ENCODE measurements at places on chromosomes 12 and 14.

DNA sequence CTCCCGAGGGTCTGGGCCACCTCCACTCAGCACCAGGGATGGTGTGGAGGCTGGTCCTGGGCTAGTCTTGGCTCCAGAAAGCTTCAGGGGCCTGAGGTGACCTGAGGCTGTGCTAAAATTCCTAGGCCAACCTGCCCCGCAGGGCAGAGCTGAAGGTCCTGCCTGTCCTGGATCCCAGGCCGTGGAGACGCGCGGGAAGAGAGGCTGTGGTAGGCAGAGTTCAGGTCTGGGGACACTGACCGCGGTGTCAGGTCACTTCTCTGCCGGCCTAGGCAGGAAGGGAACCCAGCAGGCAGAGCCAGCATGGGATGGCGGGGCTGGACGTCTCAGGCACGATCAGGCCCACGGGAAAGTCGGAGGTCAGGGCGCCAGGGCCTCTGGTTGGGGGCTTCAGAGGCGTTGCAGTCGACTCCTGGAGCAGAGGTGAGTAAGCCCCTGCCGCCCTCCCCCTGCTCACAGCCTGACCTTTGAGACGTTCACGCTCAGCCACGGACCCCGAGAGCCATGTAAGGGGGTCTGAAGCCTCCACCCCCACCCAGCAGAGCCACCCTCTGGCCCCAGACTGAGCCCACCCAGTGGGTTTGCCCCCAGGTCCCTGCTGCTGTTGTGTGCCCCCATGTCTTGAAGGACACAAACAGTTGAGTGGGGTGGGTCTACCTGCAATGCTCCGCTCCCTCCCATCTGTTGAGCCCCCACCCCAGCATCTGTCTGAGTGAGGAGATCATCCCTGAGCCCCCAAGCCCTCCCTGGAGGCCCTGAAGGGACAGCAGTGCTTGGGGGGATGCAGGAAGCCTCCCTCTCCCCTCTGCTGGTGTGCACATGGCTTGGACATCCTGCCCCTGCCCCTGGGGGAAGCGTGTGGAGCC is 142.7 kb downstream of the KIF26A start:
- DNase-seq = no peak

GRCh38 chr12:3565985-3566384 is 75.0 kb downstream of the PRMT8 start:
- no peak for DNase-seq

- DNase-seq = no peak
Observed at GRCh38 chr12:109670731-109671130, 42.9 kb upstream of the FAM222A start.

- peak; percentile 87 for DNase-seq
Observed at GRCh38 chr14:104976198-104977007, 1.8 kb downstream of the AHNAK2 start.

DNA sequence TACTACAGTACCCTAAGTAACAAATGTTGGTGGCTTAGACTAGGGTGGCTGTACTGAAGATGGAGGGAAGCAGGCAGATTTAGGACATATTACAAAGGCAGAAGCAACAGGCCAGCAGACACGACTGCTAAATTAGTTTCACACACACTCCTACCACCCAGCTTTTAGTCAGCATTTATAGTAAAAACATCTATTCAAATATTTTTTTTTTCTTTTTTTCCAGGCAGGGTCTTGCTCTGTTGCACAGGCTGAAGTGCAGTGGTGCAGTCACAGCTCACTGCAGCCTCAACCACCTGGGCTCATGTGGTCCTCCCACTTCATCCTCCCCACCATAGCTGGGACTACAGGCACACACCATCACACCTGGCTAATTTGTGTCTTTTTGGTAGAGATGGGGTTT is 72.9 kb downstream of the CDK17 start:
- DNase-seq = no peak

GRCh38 chr14:60904381-60904780 is 76.5 kb downstream of the TRMT5 start:
- DNase-seq = no peak

GRCh38 chr14:101595887-101596721 is 34.8 kb downstream of the DIO3 start:
- DNase-seq = no peak

GRCh38 chr14:52987042-52987441 is 36.2 kb upstream of the FERMT2 start:
- no peak for DNase-seq

DNA sequence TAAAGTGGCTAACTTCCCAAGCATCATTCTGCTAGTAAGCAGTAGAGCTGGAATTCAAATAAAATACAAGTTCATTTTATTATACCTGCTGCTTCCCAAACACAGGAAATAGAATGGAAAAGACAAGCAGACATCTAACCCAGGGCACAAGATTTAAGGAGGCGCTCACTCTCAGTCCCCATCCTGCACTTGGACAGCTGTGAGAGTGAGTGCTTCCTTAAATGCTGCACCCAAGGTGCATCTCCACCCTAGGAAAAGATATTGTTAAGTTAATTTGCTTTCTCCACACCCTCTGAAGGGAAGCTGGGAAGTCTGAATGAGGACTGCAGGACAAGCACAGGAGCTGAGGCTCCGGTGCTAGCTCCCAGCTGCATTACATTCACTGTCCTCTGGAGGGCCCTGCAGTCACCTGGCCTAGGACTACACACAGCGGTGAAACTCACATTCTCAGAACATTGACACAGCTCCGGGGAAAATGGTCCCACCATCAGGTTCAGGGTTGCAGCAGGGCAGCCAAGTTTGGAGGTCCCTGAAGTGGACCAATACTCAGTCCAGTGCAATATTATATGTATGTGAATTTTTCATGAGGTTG is 14.2 kb downstream of the HEBP1 start:
- DNase-seq = no peak

- DNase-seq = no peak
Observed at GRCh38 chr14:39841088-39841487, 408.9 kb upstream of the FBXO33 start.

- DNase-seq = peak; percentile 65
Observed at GRCh38 chr14:50231475-50232275, at the start of gene SOS2. Gene SOS2 (minus strand): TSS chr14:50231578. CDS start chr14:50231283, 295 bp downstream.

GRCh38 chr12:71872972-71873371 is 33.4 kb downstream of the TBC1D15 start:
- no peak for DNase-seq

DNA sequence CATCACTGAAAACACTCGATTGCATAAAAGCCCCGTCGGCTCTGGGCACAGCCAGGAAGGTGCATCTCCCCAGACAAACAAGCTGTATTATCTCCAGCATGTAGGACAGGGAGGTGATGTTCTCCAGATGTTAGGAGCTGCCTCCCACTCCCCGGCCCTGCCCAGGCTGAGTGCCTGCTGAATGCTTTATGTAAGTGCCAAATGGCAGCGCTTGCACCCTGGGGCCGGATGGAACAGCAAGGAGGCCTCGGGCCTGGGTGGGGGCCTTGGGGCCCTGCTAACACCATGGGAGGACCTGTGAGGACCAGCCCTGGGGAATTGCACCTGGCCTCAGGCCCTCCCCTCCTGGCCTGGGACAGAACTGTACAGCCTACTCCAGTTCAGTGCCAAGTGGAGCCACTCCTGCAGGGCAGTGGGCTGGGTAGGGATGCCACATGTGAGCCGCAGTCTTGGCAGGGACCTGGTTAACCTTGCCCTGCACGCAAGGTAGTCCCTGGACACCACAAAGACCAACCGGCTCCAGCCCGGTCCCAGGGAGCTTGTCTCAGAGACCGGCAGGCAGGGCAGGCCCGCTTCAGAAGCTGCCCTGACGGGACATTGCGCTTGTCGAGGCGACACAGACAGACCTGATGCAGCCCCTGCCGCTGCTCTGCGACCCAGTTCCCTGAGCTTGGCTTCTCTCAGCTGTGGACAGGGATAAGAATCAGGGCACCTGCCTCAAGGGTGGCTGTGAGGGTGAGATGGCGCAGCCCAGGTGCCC is 35.3 kb upstream of the PPP1R13B start:
- DNase-seq = no peak

GRCh38 chr14:69518289-69519101 is 34.0 kb downstream of the PLEKHD1 start:
- no peak for DNase-seq

DNA sequence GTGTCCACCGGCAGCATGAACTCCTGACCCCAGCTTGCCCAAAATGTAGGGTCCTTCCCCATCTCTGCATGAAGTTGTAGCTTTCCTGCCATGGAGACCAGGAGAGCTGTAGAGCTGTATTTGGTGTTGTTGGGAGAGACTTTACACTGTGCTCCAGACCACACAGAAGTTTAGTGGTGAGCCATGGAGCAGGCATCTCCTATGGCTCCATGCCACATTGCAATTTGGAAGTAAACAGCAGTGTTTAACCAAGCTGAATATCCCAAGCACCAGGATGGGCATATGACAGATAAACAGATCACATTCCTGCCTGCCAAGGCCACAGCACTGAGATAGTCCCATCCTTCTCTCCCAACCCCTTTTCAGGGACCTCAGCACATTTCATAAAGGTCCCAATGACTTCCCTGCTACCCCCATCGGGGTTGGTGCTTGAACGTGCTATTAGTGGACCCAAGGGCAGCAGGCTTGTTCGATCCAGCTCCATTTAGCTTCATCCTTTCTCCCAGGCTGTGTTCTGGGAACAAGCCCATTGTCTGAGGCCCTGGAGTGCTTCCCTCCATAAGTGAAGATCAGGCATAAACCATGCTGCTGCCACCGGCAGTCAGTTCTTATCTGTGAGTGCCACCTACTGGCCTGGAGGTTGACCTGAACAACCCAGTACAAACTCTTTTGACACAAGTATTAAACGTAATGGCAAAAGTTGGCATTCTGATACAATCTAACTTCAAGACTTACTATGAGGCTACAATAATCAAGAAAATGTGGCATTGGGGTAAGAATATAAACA is 172.3 kb upstream of the ATXN7L3B start:
- no peak for DNase-seq

GRCh38 chr12:89325495-89325894 is 26.8 kb downstream of the DUSP6 start:
- DNase-seq = no peak

GRCh38 chr12:52627395-52628110 is 9.2 kb upstream of the KRT73 start:
- no peak for DNase-seq

DNA sequence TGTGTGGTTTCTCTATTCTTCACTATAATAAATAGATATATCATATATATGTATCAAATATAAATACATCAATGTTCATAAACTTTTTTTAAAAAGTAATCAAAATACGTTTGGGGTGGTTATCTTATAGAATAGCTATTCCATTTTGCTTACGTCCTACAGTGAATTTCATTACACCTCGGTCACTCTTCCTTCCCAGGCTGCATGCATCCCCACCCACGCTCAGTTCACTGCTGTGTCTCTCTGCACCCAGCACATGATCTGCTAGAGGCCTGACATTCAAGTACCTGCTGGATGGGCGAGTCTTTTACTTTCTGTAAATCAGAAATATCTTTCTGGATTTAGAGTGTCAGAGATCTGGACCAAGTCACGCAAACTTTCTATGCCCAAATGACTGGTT is 3.6 kb downstream of the STX2 start:
- no peak for DNase-seq

GRCh38 chr14:47763188-47763854 is 87.9 kb upstream of the MDGA2 start:
- DNase-seq = no peak

GRCh38 chr12:69966839-69967238 is 141.8 kb downstream of the MYRFL start:
- no peak for DNase-seq

DNA sequence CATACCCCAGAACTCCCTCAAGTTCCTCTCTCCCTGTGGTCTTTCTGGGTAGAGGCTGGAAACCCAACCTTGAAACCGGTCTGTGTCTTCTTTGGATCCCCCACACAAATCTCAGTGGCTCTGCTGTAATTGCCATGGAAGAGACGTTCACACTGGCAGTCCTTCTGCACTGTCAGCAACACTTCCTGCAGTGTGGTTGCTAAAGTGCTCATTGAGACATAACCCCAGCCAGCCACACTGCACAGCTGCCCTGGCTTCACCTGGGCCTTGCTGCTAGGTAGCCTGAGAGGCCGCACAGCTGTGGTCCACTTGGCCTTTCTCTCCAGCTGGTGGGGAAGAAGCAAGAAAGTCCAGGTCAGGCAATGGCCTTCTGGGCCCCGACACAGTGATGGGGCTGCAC is 2.4 kb downstream of the GZMH start:
- no peak for DNase-seq

GRCh38 chr12:6335451-6336078 is 6.3 kb downstream of the TNFRSF1A start:
- peak; percentile 83 for DNase-seq

- DNase-seq = no peak
Observed at GRCh38 chr14:100165376-100165775, 5.9 kb upstream of the DEGS2 start.
